WTC11 (cell line): ENCODE measurements at places on chromosomes 1 and 21. TPM values are rescaled to one million over a fixed set of nuclear protein-coding genes. Genes with fewer than 3 reads are reported as not detected.

CFAP57 gene
- total RNA-seq: 0.27 to 0.78 TPM (median 0.42 TPM) in 3 replicates

DMBX1 gene
- total RNA-seq: 1.7 to 3.7 TPM (median 1.8 TPM) in 3 replicates

UBE2J2 gene
- 62.6 to 72.2 TPM (median 65.6 TPM) in 3 replicates for total RNA-seq

VWA1 gene
- total RNA-seq: 28.3 to 35.5 TPM (median 28.3 TPM) in 3 replicates

LMX1A gene
- total RNA-seq: not detected in 3 replicates

MIXL1 gene
- 5.1 to 6.4 TPM (median 5.6 TPM) in 3 replicates for total RNA-seq

ADAMTS5 gene
- 0.57 to 1.6 TPM (median 0.64 TPM) in 3 replicates for total RNA-seq

NUP210L gene
- 0.02 to 0.09 TPM in 2 of 3 replicates, not detected in the other for total RNA-seq

ATP1A4 gene
- 0.37 to 0.78 TPM (median 0.55 TPM) in 3 replicates for total RNA-seq

AGTRAP gene
- 81.6 to 102 TPM (median 101 TPM) in 3 replicates for total RNA-seq

BMP8B gene
- 0.74 to 0.92 TPM (median 0.82 TPM) in 3 replicates for total RNA-seq

GBP5 gene
- total RNA-seq: 0.17 to 0.25 TPM (median 0.23 TPM) in 3 replicates

CHIA gene
- total RNA-seq: not detected in 3 replicates

NECTIN4 gene
- 0.46 to 1.7 TPM (median 0.48 TPM) in 3 replicates for total RNA-seq

AMY1A gene
- not detected in 3 replicates for total RNA-seq

KRTAP10-10 gene
- not detected in 3 replicates for total RNA-seq
